Left renal cortex interstitium (tissue), 4 donors: ENCODE measurements at places on chromosomes 11 and 22.

DNA sequence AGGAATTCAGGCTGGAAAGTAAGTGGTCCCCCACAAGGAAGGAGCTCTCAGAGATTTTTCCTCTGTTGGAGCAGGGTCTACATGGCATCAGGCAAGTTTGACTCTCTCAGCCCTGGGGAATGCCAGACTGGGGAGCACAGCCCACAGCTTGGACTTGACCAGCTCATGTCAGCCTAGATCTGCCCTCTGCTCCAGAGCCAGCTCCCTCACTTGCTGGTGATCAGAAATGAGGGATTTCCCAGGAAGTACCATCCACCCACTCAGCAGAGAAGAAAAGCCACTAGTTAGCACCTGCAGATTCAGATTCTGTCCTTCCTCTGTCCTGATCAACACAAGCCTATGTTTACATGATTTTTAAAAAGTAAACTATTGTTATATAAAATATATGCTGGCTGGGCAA, 13.0 kb downstream of the TALDO1 start:
- no peak for DNase-seq

GRCh38 chr11:131309776-131310175, 60.6 kb upstream of the NTM start:
- no peak for DNase-seq

DNA sequence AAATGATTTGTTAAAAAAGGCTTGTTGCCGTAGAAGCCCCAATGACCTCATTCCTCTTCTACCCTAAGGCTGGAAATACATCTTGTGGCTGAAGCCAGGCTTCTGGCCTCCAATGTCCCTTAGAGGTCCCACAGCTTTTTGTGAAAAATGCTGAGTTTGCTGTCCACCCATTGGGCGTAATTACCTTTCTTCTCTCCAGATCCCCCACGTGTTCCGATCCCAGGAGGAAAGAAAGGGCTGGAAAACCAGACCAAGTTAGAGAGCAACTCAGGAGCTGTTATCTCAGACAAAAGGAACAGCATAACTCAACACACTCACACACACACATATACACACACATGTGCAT, 154.2 kb downstream of the MIAT start:
- no peak for DNase-seq

GRCh38 chr11:124891373-124891861, 6.2 kb downstream of the ROBO4 start:
- no peak for DNase-seq

GRCh38 chr11:20055312-20055711, 105.0 kb downstream of the DBX1 start:
- DNase-seq = no peak

DNA sequence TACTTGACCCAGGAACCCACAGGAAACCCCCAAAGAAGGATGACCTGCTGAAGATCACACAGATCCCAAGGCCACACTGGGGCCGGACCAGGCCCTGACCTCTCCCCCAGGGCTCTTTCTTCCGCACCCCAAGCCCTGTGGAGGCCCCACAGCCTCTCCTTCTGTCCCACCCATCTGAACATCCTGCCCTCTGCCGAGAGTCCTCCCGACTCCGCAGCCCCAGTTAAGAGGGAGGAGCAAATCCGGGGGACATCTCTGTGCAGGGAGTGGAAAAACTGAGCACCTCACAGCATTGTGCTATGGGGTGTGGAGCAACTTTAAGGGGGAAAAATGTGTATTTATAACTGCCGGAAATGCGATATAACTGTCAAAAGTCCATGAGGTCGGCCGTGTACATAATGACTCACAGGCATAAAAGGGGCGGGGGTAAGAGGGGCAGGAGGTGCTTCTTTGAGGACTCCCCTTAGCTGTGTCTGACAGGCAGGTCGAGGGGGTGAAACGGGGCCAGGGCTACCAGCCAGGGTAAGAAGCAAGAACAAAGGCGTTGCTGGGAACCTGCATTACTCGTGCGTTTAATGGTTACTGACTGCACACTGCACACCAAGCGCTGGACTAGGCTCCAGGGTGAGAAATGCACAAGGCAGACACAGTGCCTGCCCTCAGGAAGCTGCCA, 57.2 kb downstream of the WNT11 start:
- no peak for DNase-seq

DNA sequence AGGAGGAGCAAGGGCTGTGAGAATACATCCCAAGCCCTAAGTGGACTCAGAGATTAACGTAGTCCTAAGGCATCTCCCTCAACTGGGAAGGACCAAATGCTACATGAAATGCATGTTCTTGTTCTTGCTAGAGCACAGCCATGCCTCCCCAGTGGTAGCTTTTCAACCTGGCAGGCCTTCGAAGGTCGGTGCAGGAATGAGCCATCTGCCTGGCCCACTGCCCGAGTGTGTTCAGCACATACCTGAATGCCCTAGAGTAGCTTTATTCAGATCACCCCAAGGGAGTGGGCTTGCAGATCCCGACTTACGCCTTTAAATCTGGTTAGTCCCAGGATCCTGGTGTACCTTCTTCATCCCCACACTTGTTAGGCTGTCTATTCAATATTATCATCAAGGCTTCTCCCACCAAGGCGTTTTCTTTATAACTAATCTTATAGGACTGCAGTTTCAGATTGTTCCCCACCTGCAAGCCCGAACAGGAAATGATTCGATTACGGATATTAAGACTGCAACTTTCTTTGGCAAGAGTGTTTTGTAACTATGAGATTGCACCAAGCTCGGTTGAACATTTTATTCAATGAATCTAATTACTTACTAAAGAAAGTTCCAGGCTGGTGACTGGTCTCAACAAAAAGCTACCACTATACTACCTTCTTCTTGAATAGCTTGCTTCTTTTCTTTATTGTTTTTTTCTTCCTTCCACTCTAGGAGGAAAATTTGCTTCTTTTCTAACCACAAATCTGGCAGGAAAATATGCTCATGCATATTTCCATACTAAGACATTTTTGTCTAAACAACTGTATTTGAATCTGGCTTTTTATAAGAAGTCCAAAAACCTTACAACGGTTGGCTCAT, 115.6 kb downstream of the SGSM3 start:
- DNase-seq = no peak

DNA sequence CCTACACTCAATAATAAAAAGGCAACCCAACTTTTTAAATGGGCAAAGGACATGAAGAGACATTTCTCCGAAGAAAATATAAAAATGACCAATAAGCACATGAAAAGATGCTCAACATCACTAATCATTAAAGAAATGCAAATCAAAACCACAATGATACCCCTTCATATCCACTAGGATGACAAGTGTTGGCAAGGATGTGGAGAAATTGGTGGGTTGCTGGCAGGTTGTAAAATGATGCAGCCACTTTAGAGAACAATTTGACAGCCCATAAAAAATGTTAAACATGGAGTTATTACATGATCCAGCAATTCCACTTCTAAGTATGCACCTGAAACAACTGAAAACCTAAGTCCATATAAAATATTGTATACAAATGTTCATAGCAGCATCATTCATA, 73.2 kb upstream of the LMO2 start:
- no peak for DNase-seq

GRCh38 chr11:62879235-62879978, 1.3 kb upstream of the SLC3A2 start:
- DNase-seq = no peak

DNA sequence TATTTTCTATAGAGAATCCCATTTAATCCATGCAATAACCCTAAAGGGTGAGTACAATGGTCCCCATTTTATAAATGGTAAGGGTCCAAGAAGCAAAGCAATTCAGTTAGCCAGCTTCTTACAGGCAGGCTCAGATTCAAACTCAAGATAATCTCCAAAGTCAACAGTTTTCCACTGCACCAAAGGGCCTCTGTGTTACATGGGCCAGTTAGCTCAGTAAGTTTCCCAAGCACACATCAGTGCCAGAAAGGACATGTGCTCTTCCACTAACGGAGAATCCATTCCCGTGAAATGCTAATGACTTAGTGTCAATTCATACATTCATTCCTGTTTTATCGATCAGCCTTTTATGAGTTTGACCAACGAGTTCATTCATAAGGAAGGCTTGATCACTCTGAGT, 11.0 kb downstream of the SLC43A1 start:
- DNase-seq = no peak

DNA sequence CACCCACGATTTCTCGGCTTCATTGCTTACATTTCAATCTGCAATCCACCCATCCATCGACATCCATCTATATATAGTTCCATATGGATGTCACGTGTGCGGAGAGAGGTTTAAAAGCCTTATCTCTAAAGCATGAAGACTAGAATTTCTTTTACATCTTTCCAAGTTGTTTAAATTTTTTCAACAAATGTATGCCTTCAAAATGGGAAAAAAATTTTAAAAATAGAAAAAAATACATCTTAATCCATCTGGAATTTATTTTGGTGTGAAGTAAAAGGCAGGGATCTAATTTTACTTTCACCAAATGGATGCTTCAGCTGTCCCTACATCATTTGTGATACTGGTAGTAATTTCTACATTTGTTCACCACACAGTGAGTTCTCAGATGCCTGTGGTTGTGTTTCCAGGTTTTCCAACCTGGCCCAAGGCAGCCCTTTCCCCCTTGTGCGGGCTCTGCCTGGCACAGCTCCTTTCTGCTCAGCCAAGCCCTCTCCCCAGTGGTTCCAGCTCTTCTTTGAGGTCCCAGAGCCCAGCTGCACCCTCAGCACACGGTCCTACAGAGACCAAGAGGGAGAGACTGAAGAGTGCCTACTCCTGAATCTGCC, 37.6 kb upstream of the KLHL35 start:
- no peak for DNase-seq

GRCh38 chr11:14132312-14132711, 169.8 kb downstream of the SPON1 start:
- DNase-seq = no peak
